ENCODE measurements at places on chromosomes 12 and 14.

- DNase-seq, result no peak
Measured at GRCh38 chr14:47626151-47627035, 49.0 kb downstream of the MDGA2 start.

DNA sequence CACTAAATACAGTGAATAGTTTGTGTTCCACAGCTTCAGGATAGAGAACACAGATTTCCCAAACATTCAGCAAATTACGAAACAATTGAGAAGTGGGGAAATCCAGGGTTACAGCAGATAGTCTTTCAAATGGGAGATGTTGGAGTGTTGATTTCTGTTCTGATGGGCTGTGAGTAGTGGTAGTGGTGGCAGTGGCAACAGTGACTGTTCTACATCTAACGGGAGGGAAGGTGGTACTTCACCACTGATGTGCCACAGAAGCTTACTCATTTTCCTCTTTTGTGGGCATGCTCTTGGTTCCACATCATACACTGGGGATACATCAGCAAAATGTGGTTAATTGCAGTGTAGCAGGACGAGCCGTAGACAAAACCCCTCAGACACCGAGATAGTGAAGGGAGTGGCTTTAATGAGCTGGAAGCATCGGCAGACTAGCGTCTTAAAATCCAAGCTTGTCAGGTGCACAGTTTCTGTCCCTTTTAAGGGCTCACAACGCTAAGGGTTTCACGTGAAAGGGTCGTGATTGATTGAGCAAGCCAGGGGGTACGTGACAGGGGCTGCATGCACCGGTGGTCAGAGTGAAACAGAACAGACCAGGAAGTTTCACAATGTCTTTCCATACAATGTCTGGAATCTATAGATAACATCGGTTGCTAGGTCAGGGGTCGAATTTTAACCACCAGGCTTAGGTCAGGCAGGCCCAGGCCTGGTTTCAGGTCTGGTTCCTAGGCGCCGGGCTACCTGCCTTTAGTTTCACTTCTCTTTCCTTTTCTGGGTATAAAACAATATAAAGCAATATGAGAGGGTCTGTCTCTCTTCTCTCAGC is 330.6 kb upstream of the FBXO33 start:
- no peak for DNase-seq

- no peak for DNase-seq
Measured at GRCh38 chr14:94058128-94058673, 22.8 kb downstream of the DDX24 start.

- no peak for DNase-seq
Measured at GRCh38 chr14:101502761-101503392, 58.4 kb upstream of the DIO3 start.

DNA sequence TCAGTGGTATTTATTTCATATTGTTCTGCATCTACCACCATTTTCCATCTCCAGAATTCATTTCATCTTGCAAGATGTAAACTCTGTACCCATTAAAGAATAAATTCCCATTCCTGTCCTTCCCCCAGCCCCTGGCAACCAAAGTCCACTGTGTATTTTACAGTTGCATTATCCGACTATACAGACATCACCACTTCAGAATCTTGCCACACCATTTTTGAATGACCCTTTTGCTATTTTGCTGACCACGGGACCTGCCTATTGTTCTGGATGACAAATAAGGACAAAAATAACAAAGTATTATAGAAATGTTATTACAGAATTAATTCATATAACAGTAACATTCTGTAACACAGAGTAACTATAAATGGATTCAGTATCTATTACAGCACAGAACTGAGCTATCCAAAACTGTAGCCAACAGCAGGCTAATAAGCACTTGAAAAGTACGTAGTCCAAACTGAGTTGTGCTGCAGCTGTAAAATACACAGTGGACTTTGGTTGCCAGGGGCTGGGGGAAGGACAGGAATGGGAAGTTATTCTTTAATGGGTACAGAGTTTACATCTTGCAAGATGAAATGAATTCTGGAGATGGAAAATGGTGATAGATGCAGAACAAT is 61.3 kb downstream of the CDK17 start:
- no peak for DNase-seq

DNA sequence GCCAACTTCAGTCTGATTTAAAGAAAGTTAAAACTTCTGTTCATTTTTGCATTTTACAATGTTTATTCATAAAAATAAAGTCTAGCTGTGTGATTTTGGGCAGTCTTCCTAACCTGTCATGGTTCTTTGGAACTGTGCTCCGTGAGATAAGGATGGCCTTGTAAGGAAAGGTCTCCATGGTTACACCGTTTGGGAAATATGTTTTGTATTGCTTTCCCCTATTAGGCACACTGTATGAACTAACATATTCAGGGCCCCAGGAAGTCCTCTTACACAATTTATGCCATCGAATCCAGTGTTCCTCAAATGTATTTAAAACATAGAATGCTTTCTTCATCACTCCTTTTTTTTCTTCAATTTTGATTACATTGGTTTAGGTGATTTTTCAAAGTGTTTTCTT is 54.5 kb downstream of the APAF1 start:
- peak; percentile 89 for DNase-seq

DNA sequence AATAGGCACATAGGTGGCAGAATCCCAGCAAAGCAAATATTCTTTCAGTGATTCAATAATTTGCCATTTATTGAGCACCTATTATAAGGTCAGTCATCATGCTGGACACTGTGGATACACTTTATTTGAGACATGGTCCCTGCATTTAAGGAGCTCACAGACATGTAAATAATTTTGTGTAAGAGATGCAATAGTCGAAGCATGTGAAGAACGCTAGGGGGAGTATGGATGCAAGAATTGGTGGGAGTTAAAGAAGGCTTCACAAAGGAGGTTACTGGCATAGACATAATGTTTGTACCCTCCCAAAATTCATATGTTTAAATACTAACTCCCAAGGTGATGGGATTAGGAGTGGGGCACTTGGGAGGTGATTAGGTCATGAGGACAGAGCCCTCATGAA is 260.6 kb upstream of the GARIN6 start:
- DNase-seq, result no peak

- no peak for DNase-seq
Measured at GRCh38 chr12:44551631-44552030, 324.5 kb downstream of the NELL2 start.

GRCh38 chr12:125586441-125586840 is 521.2 kb downstream of the AACS start:
- no peak for DNase-seq

GRCh38 chr12:28024231-28024995 is 51.9 kb upstream of the PTHLH start:
- no peak for DNase-seq
